ENCODE measurements at places on chromosomes 6 and 20.

- DNase-seq = no peak
These were observed 617.7 kb upstream of the AGPAT4 start for GRCh38 chr6:161891542-161891941.

- no peak for DNase-seq
These were observed 79.0 kb downstream of the FIG4 start for GRCh38 chr6:109770047-109770446.

GRCh38 chr20:32968478-32969241 lies 35.6 kb downstream of the SUN5 start:
- no peak for DNase-seq

DNA sequence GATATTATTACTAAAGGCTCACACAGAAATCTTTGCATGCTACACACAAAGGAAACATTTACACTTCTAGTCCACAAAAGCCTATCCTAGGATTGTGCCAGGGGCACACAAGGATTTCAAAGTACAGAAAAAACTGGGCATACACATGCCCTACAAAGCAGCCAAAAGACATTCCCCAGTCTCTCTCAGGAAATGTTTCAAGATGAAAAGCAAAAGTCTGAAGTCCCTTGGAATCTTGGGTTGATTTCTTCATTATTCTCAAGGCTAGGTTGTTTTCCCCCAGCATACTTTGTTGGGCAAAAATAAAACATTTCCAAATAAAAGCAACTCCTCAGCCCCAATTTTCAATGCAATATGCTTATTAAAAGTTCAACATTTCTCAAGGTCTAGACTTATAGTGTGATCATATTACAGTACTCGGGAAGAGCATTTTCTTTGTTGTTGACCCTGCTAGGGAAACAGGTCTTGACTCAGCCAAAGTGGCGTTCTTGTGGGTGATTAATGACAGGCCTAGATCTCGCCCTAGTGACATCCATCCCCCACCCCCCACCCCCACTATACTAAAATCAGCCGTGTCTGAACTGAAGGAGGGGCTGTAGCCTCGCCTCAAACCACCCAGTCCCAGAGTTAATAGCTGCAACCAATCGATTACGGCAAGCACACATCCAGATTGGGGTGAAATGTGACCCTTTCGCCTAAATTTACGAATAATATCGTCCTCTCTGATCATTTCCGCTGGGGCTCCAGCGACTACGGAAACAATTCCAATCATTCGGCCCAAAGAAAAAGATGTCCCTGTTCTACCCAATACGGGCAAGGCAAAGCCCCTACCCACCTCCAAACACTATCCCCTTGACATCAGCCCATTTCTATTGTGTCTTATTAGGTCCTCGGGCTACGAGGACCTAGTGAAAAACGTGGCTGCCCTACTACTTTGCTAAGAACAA lies 1.4 kb downstream of the AKIRIN2 start:
- peak; percentile 67 for DNase-seq

DNA sequence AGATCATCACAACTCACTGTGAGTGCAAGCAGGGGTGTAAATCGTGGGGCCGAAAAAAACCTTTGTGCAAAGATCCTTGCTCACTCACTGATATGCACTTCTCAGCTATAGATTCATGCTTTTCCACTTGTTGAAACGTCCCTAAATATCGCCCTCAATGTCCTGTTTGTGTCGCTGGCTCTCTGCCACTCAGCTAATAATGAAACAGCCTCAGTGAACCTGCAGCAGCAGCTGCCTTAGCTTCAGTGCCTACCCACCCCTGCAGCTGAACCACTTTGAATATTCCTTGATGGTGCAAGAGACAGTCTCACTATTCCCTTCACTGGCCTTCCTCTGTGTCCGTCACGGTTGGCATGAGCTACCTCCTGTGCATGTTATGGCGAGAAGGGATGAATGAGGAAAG lies 128.9 kb upstream of the NAA20 start:
- no peak for DNase-seq

- no peak for DNase-seq
These were observed at the start of gene GJE1 for GRCh38 chr6:142132625-142133024. GJE1 (plus strand) TSS chr6:142132925; CDS start chr6:142133159, 234 bp downstream.

GRCh38 chr20:14913896-14914620 lies 576.6 kb upstream of the FLRT3 start:
- DNase-seq = no peak

DNA sequence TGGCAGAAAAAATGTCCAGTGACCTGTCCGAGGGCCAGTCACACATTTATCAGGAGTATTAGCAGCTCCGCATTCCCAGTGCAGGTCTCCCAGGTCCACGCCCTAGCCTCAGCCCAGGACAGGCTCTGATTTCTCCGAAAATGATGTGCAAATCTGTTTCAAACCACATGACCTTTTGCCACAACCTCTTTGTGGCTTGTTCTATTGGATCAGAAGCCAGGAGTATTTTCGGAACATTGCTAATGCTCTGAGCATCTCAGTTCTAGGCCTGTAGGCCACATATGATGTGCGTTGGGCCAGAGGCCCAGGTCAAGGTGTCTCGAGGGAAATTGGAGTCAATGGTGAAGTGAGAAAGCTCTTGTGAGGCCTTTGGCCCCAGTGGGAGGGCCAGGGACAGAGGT lies 40.4 kb downstream of the SNX5 start:
- no peak for DNase-seq

- no peak for DNase-seq
These were observed 55.5 kb downstream of the ATP9A start for GRCh38 chr20:51712501-51713212.

DNA sequence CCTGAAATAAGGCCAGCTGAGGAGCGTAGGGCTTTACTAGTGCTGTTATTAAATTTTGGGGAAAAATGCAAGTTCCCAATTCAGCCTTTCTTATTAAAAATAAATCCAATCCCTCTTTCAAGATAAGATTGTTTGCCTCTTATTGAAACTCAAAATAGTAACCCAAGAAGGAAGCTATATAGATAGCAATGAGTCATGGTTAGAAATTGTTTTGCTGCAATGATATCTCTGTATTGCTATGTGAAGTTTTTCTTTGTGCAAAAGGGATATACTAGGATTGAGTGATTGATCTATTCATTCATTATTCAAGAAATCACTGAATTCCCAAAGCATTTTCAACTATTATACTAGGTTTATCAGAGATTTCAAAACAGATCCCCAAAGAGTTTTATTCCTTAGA lies 93.0 kb upstream of the HDAC2 start:
- DNase-seq = no peak

DNA sequence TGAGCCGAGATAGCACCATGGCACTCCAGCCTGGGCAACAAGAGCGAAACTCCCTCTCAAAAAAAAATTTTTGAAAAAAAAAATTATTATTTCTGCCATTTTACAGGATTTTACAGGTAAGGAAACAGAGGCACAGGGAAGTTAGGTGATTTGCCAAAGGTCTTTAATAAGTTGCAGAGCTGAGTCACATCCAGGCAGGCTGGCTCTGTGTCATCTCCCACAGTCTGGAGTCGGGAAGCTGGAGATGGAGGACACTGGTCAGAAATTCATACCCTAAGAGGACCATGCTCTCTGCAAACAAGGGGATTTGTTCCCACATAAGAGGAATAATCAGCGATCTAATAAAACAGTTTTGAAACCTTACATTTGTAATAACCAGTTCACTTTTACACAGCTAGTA lies 24.1 kb downstream of the HECA start:
- no peak for DNase-seq

DNA sequence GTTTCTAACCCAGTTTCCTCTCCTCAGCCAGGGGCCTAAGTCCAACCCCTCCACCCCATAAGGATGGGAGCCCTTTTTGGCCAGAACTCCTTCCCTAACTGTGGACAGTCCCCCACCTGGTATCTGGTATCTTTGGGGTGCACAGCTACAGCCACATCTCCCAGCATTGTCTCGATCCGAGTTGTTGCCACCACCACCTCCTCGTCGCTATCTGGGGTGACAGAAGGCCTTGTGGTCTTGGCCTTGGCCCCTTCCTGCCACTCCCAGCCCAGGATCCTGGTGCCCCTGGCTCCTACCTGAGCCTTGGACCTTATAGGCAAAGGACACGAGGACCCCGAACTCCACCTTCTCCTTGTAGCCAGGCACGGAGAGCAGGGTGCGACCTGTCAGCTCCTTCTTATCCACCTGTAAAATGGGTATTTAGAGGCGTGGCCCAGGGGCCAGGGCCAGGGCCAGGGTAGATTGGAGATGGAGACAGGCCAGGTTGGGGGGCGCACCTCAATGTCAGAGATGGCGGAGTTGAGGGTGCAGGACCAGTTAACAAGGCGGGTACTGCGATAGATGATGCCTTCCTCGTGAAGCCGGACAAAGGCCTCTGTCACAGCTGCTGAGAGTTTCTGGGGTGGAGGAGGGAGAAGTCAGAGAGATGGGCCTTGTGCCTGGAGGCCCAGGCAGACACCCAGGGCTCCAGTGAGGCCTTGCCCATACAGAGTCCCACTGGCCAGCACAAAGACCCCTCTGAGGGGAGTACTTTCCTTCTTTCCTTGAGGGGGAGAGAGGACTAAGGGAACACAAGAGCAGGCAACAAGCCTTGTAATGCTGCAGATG lies 7.2 kb upstream of the VWA7 start:
- no peak for DNase-seq

GRCh38 chr20:19025430-19026120 lies 186.9 kb upstream of the SLC24A3 start:
- DNase-seq = no peak

GRCh38 chr6:157631412-157631811 lies 191.6 kb upstream of the SNX9 start:
- DNase-seq = no peak

DNA sequence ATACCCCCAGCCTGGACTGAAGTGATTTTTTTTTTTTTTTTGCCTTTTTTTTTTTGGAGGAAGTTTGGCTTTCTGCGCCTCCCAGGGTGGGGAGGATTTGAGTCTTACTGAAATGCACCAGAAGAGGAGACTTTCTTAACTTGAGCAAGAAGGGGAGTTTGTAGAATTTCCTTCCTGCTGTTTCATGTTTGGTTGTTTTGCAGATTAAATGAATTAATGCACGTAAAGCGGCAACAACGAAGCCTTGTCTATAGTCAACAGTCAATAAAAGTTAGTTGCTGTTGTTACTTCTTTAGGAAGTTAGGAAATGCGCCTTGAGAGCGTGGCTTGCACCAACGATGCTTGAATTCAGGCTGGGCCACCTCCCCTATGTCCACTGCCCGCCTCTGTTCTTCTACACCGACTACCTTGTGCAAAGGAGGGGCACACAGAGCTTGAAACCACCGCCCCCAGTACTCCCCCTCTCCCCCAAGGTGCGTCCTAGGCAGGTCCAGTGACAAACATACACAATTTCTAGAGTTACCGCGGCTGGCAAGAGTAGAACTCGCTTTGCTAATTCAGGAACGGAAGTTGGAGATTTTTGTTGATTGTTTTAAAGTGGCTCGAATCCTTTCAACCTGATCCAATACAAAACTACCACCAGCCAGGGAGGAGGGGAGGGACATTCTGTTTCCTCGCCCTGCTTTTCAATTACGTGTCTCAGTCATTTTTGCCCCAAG lies 830 bp upstream of the CYP24A1 start:
- no peak for DNase-seq

- peak; percentile 43 for DNase-seq
These were observed 91.9 kb upstream of the SIRPA start for GRCh38 chr20:1803061-1803931.

- DNase-seq = no peak
These were observed 630.0 kb downstream of the PTPRT start for GRCh38 chr20:42559665-42560064.

DNA sequence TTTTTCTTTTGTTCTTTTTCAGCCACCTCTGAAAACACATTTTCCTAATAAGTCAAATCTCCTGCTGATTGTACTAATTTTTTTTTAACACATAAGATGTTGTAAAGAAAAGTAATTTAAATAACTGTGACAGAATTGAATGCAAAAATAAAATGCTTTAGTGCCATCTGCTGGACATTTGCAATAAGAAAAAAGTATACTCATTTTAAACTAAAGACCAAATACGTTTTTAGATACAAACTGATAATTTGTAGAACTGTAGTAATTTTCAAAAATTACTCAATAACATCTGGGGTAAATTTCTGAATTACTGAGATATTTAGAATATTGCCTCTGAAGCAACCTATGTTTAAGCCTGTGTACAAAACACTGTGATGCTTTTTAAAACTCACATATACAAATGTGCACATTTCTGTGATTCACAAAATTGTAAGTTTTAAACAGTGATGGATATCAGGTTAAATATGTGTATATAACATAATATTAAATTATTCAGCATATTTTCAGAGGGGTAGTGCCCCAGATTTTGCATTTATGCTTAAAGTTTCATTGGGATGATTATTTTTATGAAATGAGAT lies 198.7 kb downstream of the RIMS1 start:
- DNase-seq = peak; percentile 13

DNA sequence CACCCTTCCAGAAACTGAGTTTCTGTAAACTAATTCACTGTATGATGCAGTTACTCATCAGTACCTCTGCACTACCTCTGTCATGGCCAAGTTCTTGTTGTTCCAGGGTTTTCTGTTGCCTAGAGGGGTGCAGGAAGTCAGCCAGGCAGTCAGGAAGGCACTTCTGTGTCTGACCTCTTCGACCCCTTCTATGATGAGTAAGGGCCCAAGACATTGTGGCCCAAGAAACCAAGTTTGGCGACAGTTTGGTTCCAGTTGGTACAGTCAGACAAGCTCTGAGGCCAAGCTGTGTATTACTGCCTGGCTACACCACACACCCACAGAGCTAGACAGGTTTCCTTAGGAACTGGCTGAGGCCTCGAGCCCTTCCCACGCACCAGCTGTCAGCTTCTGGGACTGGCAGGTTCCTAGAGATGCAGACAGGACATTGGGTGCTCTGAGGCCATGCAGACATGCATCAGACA lies 41.2 kb downstream of the TRAF3IP2 start:
- no peak for DNase-seq

DNA sequence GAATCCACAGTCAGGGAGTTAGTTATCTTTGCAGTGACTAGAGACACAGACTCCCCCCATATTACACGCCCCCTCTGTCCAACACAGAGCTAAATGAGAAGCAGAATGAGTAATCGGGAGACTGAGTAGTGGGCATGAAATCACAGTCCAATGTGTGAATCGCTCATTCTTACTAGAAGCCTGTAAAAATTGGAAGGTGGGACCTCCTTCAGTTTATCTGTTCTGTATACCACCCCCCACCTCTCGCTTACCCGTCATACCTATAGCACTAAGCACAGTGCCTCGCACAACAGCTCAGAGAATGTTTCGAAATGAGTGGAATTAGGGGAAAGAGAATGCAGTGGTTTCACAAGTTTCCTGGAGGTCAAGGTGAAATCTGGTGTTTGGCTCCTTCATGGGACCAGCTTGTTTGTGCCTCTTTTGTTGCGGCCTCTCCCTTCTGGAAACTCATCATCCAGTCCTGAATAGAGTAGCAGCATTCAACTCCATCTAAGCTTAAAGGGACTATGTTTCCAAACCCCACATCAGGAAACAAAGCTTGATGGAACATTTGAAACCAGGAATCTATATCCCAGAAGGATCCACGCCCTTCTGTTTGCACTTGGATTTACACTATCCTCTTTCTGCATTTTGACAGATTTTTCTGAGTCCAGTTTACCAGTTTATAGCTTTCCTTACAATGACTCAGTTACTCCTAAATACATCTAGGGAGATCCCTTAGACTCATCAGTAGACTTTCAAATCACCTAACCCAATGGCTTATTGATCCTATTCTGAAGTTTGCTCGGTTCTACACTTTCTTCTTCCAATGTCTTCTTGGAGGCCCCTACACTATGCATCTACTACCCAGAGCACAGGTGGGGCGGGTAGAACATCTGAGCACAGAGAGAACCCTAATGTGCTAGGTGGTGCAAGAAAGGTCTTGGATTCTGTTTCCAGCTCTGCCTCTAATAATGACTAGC lies 59.2 kb upstream of the PIM1 start:
- no peak for DNase-seq
